ENCODE measurements at places on chromosomes 2 and 18.

GRCh38 chr18:80191907-80192652, 55.2 kb downstream of the PARD6G start:
- no peak for DNase-seq

GRCh38 chr18:22417496-22418188, at the start of gene CTAGE1:
Gene CTAGE1, minus strand, starts transcription at chr18:22417915. Its CDS starts 104 bp downstream, at chr18:22417811.
- DNase-seq, result no peak

DNA sequence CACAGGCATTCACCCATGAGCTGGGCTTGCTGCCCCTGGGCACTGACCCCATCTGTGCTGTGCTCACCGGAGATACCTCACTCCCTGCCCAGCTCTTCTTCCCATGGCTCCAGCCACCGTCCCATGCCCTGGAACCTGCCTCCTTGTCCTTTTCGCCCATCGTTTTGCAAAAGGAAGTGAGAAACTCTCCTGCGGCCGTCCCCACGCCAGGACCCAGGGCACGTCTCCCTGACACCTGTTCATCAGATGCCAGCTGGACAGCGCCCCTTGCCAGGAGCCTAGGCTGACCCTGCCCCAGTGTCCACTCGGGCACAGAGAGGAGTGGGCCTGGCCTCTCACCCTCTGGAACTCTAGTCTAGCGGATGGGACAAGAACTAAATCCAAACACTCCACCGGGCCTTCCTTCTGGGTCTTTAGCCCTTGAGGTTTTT, 238.6 kb downstream of the SEPTIN10 start:
- DNase-seq, result no peak

DNA sequence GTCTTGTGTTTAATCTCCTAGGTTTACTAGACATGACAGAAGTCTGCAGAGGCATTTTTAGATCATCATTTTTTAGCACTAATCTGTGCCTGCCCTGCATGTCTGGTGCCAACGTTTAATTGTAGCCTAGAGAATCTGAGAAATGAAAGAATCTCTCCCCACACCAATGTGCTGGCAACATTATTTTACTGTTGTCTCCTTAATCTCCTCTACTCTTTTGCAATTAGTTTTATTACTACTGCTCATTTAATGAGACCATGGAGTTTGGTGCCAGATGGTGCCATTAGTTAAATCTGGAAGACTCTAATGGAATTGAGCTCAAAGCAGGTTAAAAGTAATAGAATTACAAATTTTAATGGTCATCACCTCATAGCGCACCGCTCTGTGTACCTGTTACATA, 4.0 kb upstream of the SPP2 start:
- DNase-seq, result no peak

- DNase-seq, result no peak
Observed at GRCh38 chr2:164826293-164827243, 15.1 kb downstream of the COBLL1 start.

DNA sequence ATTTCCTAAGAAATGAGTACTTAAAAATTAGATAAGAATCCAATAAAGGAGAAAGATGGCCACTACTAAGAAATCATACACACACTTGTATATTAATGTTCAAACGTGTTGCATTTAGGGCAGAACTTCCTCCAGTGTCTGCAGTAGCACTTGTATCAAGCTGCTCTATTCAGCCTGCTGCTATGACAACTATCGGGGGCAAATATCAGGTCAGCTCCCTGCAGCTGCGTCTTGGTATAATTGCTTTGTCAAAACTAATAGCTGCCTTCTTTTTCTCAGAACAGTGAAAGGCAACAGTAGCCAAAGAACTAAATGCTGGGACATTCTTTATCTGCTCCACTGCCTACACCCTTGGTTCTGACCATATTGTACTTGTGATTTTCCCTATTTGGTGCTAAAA, 300.7 kb downstream of the NOL4 start:
- no peak for DNase-seq

DNA sequence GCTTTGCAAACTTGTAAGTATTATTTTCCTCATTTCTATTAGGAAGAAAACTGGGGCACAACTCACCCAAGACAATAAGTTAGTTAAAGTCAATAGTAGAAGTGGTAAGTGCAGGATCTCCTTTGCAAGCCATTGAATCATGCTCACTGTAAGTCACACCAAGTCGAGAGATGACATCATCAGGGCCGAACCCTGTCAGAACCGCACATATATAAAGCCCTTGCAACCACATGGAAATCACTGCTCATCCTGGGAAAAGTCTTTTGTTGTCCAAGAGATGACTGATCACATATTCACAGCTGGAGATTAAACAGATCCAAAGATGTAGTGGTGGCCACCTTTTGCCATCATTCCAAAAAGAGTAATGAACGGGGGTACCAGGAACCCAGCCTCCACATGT, 484.8 kb upstream of the ID2 start:
- DNase-seq, result no peak

GRCh38 chr2:4140281-4140970, 437.1 kb downstream of the DCDC2C start:
- no peak for DNase-seq

DNA sequence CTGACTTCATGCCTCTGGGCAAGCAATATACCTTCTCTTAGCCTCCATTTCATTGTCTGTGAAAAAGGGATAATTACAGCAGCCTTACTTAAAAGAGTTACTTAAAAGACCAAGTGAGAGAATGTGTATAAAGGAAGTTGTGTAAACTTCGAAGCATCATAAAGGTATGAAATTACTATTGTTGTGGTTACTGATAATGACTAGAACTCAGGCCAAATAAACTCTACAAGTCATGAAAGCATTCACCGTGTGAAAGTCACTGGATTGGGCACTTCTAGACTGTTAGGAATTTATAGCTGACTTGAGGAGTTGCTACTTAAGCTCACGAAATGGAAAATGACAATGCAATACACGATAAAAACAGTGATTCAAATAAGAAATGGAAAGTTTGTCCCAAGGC, 67.4 kb upstream of the HAAO start:
- DNase-seq, result no peak

GRCh38 chr2:21452678-21453077, 328.9 kb downstream of the TDRD15 start:
- DNase-seq, result no peak
